ENCODE measurements at places on chromosomes 7 and 10.
A peak's percentile ranks its signal among the peaks of the same experiment; 100 is the strongest.

DNA sequence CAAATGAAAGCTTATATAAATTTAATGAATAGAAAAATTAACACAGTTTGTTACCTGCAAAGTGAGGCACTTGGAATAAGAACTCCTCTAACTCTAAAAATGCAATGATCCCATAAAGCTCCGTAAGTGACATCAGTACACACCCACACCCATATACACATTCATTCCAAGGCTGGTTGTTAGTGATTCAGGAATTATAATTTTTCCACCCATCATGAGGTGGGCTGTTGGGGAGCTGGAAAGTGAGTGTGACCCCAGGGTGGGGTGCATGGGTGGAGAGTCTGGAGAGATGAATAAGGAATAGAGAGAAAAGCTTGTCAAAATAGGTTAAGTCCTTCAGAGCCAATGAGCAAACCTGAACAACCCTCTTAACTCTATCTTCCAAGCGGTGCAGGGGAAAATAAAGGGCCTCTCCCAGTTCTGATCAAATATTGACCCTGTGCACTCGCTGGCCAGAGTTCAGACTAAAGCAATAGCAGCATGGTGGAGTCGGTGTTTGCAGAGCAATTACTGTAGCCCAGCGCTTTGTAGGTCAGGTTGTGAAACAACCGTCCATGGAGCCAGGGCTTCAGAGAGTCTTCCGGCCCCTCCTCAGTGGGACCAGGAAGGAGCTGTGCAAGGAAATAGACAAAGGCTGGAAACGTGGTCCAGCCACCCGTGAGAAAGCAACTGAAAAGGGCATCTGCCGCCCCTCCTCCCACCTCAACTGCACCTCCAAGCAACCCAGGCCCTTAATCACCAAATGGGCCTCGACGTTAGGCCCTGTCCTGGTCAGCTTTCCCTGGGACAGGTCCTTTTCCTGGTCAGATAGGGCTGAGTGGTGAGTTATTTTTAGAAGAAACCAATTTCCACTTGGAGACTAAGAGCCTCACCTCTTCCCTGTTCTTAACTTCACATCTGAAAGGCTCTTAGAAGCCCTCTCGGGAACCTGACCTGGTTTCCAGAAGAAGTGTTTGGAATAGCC, 61.2 kb downstream of the SH3PXD2A start:
- DNase-seq, result peak; percentile 88

DNA sequence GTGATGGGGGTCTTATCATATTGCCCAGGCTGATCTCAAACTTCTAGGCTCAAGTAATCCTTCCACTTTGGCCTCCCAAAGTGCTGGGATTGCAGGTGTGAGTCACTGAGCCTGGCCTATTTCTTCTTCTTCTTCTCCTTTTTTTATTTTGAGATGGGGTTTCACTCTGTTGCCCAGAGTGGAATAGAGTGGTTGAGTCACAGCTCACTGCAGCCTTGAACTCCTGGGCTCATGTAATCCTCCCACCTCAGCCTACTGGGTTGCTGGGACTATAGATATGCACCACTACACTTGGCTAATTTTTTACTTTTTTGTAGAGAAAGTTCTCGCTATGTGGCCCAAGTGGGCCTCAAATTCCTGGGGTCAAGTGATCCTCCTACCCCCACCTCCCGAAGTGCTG, 124.3 kb downstream of the SKIDA1 start:
- DNase-seq, result no peak

DNA sequence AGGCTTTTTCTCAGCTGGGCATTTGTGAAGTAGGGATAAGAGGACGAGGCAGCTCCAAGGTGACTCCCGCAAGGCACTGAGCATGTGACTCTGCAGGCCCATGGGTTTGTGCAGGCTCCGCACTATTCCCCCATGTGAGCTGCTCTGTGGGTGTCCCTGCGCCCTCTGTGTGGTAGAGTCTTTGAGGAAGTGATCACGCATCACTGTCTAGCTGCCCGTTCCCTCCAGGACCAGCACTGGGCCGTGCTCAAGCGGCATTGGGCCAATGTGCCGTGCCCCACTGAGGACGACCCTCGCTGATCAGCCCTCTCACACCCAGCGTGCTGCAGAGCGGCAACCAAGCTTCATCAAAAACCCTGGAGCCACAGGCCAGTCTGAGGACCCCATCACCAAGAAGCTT, 7.5 kb downstream of the PRKAG2 start:
- DNase-seq, result no peak

DNA sequence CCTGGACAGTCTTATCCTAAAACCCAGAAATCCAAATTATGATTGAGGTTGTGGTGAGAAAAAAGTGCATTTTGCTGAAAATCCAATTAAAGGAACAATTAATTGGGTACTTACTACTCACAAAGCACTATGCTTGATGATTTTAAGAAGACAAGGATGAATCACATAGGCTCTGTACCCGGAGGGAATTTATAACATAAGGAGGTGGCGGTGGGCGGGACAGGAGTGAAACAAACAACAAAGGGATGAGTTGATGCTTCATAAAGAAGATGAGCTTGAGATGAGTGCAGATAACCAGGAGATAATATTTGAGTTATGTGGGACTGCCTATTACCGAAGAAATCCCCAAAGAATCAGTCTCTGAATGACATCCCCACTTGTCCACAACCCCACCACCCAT, 171.1 kb upstream of the FZD8 start:
- no peak for DNase-seq

GRCh38 chr7:74235518-74236268, 18.5 kb downstream of the RFC2 start:
- no peak for DNase-seq

DNA sequence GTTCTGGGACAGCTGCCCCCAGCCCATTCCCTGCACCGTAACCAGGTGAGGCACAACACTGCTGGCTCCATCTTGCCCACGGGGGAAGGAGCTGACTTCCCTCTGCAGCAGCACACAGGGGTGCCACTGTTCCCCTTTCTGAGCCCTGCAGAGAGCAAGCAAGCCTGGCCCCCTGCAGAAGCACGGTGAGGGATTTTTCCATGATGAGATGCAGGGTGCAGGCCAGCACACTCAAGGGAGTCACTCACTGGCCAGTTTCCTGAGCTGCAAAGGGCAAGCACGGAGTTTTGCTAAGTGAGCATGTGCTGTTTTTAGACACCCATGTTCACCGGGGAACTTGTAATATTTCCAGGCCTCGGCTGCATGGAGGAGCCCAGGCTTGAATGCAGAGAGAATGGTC, 176.6 kb downstream of the PIP4K2A start:
- DNase-seq, result no peak

- DNase-seq, result no peak
Measured at GRCh38 chr10:123295644-123296043, 141.4 kb downstream of the BUB3 start.

DNA sequence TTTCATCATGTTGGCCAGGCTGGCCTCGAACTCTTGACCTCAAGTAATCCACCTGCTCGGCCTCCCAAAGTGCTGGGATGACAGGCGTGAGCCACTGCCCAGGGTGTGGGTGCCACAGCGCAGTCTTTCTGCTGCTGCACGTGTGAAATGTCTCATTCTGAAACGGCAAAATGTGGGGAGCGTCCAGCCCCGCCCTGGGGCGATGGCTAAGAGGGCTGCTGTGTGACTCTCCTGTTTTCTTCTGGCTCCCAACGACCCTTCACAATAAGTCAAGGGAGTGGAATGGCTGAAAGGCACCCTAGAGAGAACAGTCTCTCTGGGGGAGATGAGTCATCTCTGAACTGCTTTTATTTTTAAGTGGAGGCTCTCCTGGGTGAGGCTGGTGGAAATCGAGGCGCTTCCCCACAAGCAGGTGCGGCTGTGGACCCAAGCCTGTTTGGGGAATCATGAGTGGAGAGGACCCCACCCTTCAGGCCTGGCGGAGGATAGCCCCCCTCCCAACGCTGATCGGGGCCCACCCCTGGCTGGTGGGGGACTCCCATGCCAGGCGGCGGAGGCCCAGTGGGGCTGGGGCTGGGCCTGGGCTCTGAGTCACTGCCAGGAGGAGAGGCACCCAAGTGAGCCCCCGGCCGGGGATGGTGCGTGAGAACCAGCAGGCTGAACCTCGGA, 18.0 kb downstream of the ADAP1 start:
- DNase-seq, result peak; percentile 83

DNA sequence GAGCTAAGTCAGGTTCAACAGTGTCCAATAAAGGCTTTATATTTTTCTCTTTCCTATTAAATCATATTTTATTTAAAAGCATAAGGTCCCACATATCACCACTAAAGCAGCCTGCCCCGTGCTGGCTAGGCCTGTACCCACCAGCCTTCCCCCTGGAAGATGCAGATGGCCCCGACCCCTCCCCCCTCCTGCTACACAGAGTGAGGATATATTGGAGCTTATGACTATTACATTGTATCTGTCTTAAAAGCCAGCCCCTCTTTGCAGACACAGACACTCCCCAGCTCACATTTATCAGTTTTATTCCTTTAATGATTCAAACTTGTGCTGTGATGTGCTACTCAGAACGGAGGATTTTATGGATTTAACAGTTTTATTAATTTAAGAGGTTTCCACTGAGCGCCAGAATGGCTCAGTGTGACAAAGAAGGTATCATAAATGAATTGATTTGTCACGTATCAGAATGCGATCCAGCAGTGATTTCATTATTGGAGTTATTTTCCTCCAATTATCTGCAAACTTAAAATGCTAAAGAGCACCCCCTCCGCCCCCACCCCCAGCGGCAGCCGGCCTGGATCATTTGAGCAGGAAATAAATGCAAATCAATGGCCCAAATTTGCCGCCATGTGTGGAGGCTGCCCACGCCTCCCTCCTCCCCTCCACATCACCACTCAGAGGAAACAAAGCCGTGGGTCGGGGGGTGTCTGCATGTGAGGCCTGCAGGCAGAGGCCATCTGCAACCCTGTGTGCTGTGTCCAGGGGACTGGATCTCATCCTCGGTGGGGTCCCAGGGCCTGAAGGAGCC, 72.6 kb upstream of the ZMIZ1 start:
- DNase-seq, result no peak

DNA sequence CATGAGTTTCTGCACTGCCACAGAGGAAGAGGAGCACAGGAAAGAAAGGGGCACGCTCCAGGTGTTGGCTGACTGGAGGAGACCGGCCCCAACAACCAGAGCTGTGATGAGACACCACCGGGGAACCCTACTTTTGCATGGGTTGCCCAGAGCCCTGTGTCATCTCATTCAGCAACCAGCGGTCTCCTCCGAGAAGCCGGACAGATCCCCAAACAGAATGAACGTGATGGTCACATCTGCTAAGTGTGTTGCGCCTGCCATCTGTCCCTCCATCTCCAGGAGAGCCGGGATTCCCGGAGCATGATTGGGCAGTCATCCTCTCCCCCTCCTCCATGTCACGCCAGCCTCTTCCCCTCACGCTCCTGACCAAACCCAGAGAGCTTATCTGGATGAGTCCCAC, 22.9 kb downstream of the PARP12 start:
- no peak for DNase-seq

- no peak for DNase-seq
Measured at GRCh38 chr10:125092564-125093031, 67.8 kb downstream of the CTBP2 start.

GRCh38 chr10:121069061-121069850, 218.1 kb downstream of the WDR11 start:
- DNase-seq, result no peak

DNA sequence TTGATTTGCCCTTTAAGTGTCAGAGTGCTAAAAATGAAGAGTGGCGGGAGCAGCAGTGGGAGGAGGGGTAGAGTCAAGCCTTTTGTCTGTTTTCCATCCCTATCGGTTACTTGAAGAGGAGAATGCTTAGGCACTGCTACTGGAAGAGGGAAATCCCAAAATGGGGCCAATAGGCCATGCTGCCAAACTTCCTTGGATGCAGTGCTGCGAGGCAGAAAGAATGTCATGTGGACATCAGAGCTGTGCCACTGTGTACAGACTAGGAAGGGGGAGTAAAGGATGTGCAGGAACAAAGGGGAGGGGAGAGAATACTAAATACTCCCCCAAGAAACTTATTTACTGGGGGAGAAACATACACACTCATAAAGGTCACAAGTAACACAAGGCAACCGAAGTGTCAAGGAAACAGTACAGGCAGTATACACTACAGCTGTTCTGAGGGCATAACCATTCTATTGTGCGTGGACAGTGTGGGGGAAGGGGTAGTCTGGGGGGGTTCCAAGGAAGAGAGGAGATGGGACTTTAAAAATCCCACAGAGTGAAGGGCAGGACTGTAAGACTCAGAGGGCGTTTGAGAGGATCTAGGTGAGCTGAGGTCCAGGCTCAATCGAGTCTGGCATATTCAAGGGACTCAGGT, 228.7 kb upstream of the PLXNA4 start:
- no peak for DNase-seq

- no peak for DNase-seq
Measured at GRCh38 chr7:7122033-7122478, 60.3 kb upstream of the C1GALT1 start.

GRCh38 chr10:88526501-88527105, 56.5 kb downstream of the RNLS start:
- no peak for DNase-seq

- DNase-seq, result no peak
Measured at GRCh38 chr7:48262606-48263310, 91.5 kb downstream of the ABCA13 start.

GRCh38 chr10:105742184-105742583, 1101.1 kb downstream of the SORCS3 start:
- no peak for DNase-seq

GRCh38 chr7:85714043-85714578, 527.3 kb upstream of the SEMA3D start:
- no peak for DNase-seq

- no peak for DNase-seq
Measured at GRCh38 chr10:59870152-59870551, 36.2 kb downstream of the CCDC6 start.

- DNase-seq, result no peak
Measured at GRCh38 chr7:128174386-128174785, 66.7 kb upstream of the LEP start.

DNA sequence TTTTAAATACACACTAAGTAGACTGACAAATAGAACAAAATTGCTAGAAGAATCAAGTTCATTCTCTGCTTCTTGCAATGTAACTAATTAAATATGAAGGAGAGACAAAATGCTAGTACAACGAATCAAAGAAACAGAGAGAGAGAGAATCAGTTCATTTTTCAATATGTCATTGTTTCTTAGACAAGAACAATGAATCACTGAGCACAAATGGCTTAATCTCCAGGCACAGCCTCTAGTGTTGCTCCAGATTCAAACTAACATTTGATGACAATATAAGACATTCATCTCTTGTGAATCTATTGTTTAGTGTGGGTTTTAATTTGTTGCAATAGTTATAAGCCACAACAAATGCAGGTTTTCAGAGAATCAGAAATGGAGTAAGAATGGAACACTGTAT, 357.4 kb upstream of the TMEM229A start:
- DNase-seq, result no peak

GRCh38 chr10:73439055-73439454, 5.7 kb upstream of the MSS51 start:
- DNase-seq, result no peak

Data from HuH-7 (cell line).